ENCODE measurements at places on chromosomes 12 and 14. TPM values are rescaled to one million over a fixed set of nuclear protein-coding genes. Genes with fewer than 3 reads are reported as not detected.

DNA sequence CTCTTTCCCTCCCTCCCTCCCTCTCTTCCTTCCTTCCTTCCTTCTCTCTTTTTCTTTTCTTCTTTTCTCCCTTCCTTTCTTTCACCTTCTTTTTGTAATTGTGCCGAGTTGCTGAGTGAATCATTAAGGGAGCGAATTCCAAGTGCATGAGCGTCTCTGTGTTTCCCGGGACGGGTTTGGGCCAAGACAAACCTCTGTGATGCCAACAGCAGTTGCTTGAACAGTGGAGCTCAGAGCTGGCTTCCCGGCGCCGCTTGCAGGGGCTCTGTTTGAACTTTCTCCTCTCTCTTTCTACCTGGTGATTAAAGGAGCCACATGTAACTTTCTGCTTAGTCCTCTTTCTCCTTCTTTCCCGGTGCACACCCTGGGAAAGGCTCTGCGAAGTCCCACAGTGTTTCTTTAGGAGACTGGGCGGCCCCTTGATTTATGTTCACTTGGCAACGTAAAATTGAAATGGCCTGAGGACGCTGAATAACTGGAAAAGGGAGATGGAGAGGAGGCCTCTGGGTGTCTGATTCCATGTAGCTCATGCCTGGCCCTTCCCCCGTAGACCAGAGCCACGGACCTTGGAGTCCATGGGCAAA, 33.7 kb upstream of the MAP1LC3B2 start:
- peak; percentile 52 for DNase-seq
- no peaks in the 10 kb centered on the region for H3K27me3 ChIP-seq
- no peaks in the 10 kb centered on the region for H3K36me3 ChIP-seq
- H3K4me3 ChIP-seq = peak overlapping the region; percentile 55
- peaks cover 22% of the 10 kb centered on the region for H3K4me1 ChIP-seq
- H3K27ac ChIP-seq = peak overlapping the region; percentile 91

The B4GALNT3 gene
- 22.3 TPM for total RNA-seq

DNA sequence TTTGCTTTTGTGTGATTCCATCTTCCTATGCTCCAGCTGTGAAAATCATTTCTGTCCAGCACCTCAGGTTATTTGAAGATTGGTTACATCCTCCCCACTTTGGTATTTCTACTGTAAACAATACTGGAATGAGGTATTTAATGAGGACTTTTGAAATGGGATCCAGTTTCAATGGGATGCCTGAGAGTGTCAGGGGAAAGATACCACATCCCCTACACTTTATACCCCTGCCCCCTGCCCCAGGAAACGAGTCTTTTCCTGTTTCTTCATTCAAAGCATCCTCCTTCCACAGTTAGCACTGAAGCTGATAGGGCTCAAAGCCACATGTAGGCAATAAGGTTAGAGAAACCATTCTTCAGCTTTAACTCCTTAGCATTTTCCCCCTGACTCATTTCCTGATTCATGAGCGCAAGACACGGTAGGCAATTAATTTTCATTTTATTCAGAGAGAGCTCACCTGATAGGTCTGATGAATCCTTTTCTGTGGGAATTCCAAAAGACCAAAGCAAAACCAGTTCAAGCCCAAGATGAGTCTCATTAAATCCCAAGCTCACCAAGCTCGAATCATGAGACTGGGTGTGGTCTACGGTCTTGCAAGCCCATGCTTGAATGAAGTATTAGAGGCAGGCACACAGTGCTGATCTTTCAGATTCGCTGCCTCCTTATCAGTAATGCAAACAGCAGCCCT, 143.6 kb upstream of the CRY1 start:
- H3K27ac ChIP-seq = no peak overlapping the region
- H3K4me1 ChIP-seq = no peaks in the 10 kb centered on the region
- no peaks in the 10 kb centered on the region for H3K27me3 ChIP-seq

DNA sequence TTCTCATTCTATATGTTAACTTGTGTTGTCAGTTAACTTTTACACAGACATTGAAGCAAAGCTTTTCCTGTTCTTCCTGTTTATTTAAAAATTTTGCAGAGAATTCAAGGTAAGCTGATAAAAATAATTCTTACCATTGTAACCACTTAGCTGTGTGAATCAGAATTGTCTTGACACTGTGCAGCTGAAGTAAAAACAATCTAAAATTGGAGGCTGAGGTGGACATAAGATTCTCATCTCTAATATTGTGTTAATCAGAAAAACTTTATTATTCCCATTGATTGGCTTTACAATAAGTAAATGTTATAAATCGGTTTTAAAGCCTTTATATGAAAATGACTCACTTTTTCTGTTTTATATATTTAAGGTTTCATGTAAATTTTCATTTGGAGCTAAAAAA, 240.3 kb upstream of the PLEKHG7 start:
- no peak for DNase-seq
- no peak overlapping the region for H3K27ac ChIP-seq
- H3K27me3 ChIP-seq = no peaks in the 10 kb centered on the region
- H3K4me3 ChIP-seq = no peak overlapping the region
- H3K4me1 ChIP-seq = no peaks in the 10 kb centered on the region

The STAB2 gene
- not detected for total RNA-seq

- H3K27me3 ChIP-seq = no peaks in the 10 kb centered on the region
- no peaks in the 10 kb centered on the region for H3K36me3 ChIP-seq
- no peak overlapping the region for H3K4me3 ChIP-seq
- H3K27ac ChIP-seq = no peak overlapping the region
- no peak for DNase-seq
These were observed 282.2 kb downstream of the GPHN start for GRCh38 chr14:66790101-66790500.

The PLXNC1 gene
- 9.2 TPM for total RNA-seq

The PAPLN gene
- 10.0 TPM for total RNA-seq

The SLC6A12 gene
- total RNA-seq = 1.8 TPM

GRCh38 chr14:32622742-32623141, 293.6 kb downstream of the AKAP6 start:
- no peak for DNase-seq
- H3K36me3 ChIP-seq = no peaks in the 10 kb centered on the region
- no peaks in the 10 kb centered on the region for H3K27me3 ChIP-seq
- no peak overlapping the region for H3K4me3 ChIP-seq
- peaks cover 4% of the 10 kb centered on the region for H3K4me1 ChIP-seq

The HNF1A gene
- not detected for total RNA-seq

- no peaks in the 10 kb centered on the region for H3K27me3 ChIP-seq
- DNase-seq = no peak
- H3K4me3 ChIP-seq = no peak overlapping the region
- H3K27ac ChIP-seq = no peak overlapping the region
- H3K36me3 ChIP-seq = peaks cover 13% of the 10 kb centered on the region
These were observed 46.5 kb downstream of the PAPLN start for GRCh38 chr14:73283608-73284379.

GRCh38 chr14:72909163-72909562, 15.3 kb upstream of the DPF3 start:
- H3K36me3 ChIP-seq = no peaks in the 10 kb centered on the region
- peak overlapping the region; percentile 18 for H3K27ac ChIP-seq
- no peak overlapping the region for H3K4me3 ChIP-seq
- no peaks in the 10 kb centered on the region for H3K27me3 ChIP-seq
- peaks cover 54% of the 10 kb centered on the region for H3K4me1 ChIP-seq
- DNase-seq = no peak

DNA sequence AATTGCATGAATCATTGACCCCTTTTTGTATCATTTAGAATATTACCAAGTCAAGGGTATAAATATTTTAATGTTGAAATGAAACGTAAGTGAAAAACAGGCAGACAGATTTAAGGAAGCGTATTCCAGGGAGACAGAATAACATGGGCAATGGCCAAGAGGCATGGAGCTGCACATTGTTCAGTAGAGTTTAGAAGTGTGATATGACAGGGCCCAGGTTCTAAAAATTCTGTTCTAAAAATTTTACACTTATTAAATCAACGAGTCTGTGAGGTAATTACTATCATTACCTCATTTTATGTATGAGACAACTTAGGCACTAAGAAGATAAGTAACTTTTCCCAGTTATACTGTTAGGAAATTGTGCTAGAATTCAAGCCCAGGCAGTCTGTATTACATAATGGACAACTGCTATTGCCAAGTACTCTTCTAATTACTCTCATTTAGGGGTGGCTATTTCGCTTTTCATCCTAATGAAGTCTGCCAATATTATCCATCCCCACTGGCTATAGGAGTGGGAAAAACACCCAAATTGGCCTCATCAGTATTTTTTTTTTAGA, 103.2 kb upstream of the NAV3 start:
- no peaks in the 10 kb centered on the region for H3K27me3 ChIP-seq
- H3K36me3 ChIP-seq = no peaks in the 10 kb centered on the region
- no peak overlapping the region for H3K4me3 ChIP-seq
- no peak overlapping the region for H3K27ac ChIP-seq
- H3K4me1 ChIP-seq = no peaks in the 10 kb centered on the region
- DNase-seq = no peak

- no peaks in the 10 kb centered on the region for H3K4me1 ChIP-seq
- H3K27me3 ChIP-seq = no peaks in the 10 kb centered on the region
- H3K4me3 ChIP-seq = no peak overlapping the region
These were observed 422.1 kb downstream of the RPS29 start for GRCh38 chr14:49164074-49164473.

- H3K4me1 ChIP-seq = no peaks in the 10 kb centered on the region
- H3K36me3 ChIP-seq = no peaks in the 10 kb centered on the region
- peak; percentile 19 for DNase-seq
- no peaks in the 10 kb centered on the region for H3K27me3 ChIP-seq
These were observed 382.5 kb upstream of the ATP2B1 start for GRCh38 chr12:90090929-90091651.

GRCh38 chr12:1576410-1577241, 17.8 kb downstream of the FBXL14 start:
- peaks cover 24% of the 10 kb centered on the region for H3K4me1 ChIP-seq
- H3K27ac ChIP-seq = peak overlapping the region; percentile 37
- H3K27me3 ChIP-seq = no peaks in the 10 kb centered on the region
- peak overlapping the region; percentile 62 for H3K4me3 ChIP-seq
- no peaks in the 10 kb centered on the region for H3K36me3 ChIP-seq

Measured in thoracic aorta (tissue), 2 donors.